ENCODE measurements at places on chromosomes 2 and 18.

DNA sequence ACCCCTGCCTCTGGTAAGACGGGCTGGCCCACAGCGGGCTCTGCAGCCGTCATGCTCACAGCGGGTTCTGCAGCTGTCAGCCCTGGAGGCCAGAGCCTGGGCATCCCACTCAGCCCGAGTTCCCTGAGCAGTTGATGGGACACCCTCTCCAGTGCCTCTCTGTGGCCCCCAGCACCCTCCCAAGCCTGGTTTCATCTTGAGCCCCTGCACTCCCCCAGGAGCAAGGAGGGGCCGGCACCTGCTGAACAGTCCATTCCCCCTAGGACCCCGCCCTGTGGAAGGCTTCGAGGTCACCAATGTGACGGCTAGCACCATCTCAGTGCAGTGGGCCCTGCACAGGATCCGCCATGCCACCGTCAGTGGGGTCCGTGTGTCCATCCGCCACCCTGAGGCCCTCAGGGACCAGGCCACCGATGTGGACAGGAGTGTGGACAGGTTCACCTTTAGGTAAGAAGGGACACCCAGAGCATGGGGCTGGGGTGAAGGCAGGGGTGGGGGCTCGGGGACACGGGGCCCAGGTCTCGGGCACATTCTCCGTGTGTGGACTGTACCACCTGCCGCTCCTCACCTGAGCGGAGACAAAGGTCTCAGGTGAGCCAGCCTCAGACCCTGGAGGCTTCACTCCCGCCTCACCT is 34.5 kb downstream of the MTERF4 start:
- no peak for DNase-seq

DNA sequence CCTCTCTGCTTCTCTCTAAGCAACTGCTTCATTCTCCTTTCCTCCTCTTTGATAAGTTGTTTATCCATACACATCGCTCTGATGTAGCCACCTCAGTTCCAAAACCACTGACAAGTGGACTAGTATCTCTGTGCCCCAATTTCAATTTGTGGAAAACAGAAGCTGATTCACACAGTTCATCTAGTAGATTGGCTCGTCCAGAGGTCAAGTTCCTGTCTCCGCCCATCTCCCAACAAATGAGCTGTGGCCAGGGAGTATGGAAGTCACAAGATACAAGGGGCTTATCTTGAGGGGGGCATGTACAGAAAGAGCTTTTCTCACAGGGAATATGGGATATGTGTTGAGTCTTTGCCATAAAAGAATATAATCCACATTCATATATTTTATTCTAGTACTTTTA is 17.7 kb upstream of the CHN1 start:
- no peak for DNase-seq

GRCh38 chr2:223725986-223726970 is 111.1 kb downstream of the AP1S3 start:
- DNase-seq, result peak; percentile 72

GRCh38 chr2:2787301-2787907 is 456.3 kb upstream of the MYT1L start:
- no peak for DNase-seq

GRCh38 chr2:102508863-102509262 is 35.8 kb downstream of the SLC9A4 start:
- DNase-seq, result no peak

DNA sequence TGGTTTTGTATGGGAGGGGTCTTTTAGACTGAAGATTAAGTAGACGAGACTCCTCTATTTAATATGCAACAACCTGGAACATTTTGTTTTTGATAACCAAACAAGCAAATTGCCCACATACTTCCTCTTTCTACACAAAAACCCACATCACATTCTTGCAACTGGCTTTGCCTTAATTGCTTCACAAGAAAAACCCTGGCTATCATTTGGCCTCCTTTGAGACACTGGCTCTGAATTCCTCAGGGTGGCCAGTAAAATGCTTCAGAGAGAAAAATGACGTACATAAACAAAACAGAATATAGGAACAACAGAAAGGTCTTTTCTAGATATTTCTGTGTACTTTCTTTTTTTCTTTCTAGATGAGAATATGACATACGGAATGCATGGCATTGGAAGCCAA is 103.0 kb downstream of the TRIB2 start:
- no peak for DNase-seq

GRCh38 chr2:28949190-28949589 is 31.9 kb upstream of the TOGARAM2 start:
- DNase-seq, result no peak

GRCh38 chr2:98123286-98123685 is 36.3 kb downstream of the VWA3B start:
- DNase-seq, result no peak

- DNase-seq, result no peak
These were observed 322.3 kb downstream of the FSIP2 start for GRCh38 chr2:186060744-186061440.

Data from SHP77 treated with DMSO at 0.1 percent for 48 hours (cell line).